HFF-Myc (cell line): ENCODE measurements at places on chromosomes 7 and 10.
A peak's percentile ranks its signal among the peaks of the same experiment; 100 is the strongest.

DNA sequence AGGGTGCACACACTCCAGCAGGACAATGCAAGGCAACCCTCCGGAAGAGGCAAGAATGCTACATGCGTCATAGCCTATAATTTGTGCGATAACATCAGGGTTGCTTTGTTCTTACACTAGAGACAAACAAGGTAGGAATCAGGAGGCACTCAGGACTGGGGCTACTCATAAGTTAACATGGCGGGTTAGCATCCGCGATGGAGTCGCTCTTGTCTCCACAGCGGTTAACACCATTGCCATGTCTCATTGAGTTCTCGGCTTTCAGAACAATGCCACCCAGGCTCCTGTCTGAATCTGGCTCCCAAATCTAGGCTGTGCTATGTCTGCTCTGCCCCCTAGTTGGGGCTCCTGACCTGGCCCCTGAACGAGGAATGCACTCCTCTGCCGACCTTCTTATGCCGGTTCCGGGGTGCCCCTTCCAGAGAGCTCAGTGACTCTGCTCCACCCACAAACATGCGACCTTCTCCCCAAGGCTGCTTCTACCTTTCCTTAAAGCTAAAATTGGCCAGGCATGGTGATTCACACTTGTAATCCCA, 24.9 kb upstream of the SLF2 start:
- DNase-seq, result no peak

- DNase-seq, result no peak
Measured at GRCh38 chr10:89159761-89160160, 47.4 kb downstream of the CH25H start.

GRCh38 chr10:104433669-104434068, 80.0 kb downstream of the CFAP58 start:
- DNase-seq, result no peak

- DNase-seq, result peak; percentile 7
Measured at GRCh38 chr10:99303899-99304861, 25.0 kb upstream of the CNNM1 start.

DNA sequence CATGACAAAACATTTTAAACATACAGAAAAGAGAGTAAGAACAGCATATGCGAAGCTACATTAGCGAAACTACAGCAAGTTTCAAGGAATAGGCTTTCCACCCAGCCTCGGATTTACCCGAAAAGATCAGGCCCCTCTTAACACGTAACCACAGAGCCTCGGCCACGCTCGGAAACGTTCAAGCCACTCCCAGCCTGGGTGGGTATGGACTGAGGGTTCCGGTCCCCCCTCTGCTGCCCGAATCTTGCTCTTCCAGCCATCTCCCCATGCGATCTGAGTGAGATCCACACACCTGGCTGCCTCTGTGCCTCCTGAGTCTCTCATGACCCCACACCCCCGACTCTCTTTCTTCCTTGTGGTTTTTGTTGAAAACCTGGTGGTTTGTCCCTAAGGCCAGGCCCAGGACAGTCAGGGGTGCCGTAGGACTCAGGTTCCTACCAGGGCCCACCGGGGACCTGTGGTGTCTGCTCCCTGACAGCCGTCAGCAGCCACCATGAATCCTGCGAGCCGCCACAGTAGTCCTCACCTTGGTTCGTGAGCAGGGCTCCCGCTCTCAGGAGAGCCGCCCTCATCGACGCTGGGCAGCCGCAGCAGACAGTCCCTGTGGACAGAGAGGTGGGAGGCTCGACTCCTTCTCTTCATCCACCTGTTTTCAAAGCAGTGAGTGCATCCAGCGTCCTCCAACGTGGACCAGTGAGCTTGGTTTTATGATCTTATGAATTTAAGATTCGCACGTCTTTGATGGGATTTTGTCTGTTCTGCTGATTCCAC, 18.5 kb downstream of the KNDC1 start:
- DNase-seq, result no peak

- DNase-seq, result no peak
Measured at GRCh38 chr10:121952226-121952625, 22.8 kb downstream of the NSMCE4A start.

DNA sequence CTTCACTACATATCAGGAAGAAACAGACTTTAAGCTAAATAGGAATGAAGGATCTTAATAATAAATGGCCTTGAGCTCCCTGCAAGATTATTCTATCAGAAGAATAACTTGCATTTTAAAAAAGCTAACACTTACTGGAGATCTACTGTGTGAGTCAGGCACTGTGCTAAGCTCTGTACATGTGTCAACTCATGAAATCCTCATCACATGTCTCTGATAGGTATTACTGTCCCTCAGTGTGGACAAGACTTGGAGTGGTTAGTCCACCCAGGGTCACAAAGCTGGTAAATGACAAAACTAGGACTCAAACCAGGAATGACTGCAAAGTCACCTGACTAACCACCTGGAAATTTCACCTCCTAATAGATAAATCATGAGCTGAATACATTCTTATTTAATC, 57.1 kb upstream of the KCTD7 start:
- no peak for DNase-seq

DNA sequence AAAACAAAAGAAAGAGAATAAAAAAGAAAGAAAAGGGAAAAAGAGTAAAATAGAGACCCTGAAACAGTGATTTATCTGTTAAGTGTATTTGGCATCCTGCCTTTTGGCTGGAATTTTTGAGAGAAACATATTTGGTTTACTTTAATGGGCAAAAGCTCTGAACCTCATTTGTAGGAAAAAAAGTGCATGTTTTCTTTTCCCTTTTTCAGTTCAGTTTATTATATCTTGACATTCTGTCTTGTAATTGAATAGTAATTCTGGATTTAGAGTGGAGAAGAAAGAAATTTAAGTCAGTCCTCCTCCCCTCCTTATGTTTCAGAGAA, 69.5 kb downstream of the ARID5B start:
- DNase-seq, result no peak

DNA sequence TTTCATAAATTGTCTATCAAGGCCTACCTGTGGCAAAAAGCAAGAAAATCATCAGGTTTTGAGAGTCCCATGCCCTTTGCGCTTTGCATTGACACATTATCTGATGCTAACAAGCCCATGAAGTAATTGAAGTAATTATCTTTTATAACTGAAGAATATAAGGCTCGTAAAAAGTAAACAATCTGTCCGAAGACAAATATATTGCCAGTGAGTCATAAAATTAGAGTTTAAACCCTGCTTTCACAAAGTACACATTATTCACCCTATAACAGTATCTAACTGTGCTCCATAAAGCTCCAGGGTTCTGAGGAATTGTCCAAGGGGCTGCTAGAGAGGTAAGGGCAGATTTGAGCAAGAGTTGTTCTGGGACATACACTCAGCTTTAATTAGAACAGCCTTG, 102.3 kb upstream of the PPP1R3A start:
- no peak for DNase-seq

DNA sequence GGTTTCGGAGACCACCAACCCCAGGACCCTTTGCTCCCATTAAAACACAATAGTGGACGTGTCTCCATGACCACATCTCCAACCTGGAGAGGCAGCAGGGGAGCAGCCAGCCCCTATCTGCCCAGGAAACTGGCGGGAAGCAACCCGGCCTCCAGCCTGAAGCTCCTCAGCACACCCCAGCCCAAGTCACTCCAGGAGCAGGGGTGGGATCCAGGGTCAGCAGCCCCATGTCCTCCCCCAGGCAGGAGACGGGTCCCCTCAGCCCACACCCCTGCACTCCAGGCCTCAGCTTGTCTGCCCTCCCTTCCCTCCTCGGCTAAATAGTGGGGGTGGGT, 601 bp downstream of the ADAM8 start:
- DNase-seq, result no peak

DNA sequence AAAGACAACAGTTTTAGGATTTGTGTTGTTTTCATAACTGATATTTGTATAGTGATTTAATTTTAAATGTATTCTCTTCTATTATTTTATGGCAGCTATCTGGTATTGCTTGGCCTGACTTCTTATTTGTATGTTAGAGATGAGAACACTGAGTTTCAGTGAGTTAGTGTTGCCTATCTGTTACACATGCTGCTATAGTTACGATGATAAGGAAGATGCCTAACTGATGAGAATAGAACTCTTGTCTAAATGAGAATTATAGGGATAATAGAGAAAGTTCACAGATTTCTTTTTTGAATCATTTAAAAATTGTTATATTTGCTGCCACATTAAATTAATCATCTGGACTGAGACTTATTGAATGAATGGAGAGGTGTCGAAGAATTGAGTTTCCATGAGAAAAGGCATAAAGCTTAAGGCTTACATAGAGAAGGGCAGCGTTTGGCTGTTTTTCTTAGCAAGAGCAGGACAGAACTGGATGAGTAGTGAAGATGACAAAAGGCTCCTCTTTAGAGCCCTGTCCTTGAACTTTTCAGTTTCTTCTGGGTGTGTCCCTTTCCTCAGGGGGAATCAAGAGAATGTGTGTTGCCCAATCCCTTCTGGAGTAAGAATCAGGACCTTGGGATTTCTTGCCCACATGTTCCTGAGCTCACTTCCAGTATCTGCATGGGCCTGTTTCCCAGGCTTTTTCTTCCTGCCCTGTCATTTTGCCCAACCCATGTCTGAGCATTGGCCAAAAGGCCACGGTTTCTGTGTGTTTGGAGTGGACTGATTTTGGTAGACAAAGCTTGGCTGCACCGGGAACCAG, 195.6 kb upstream of the CSTF2T start:
- DNase-seq, result no peak
